ENCODE measurements at places on chromosomes 12 and 14.

DNA sequence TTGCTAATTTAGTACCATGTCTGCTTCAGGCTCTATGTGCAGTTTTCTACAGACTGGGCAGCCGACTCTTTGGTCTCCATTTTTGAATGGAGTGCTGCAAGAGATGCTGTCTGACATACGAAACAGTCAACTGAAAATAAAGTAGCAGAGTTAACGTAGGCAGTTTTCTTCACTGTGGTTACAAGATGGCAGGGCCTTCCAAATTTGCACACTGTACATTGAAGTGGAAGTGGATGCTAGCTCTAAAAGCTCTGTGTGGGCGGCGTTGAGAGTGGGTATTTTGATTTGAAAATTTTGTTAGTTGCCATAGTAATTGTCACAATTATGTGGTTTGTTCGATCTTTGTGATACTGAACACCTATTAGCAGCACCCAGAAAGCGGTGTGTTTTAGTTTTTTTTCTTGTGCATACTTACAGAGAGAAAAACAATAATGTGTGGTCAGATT lies 154.9 kb upstream of the ATP2B1 start:
- DNase-seq = peak; percentile 69

- DNase-seq = no peak
Measured at GRCh38 chr12:131959116-131959515, 9.4 kb downstream of the EP400 start.

DNA sequence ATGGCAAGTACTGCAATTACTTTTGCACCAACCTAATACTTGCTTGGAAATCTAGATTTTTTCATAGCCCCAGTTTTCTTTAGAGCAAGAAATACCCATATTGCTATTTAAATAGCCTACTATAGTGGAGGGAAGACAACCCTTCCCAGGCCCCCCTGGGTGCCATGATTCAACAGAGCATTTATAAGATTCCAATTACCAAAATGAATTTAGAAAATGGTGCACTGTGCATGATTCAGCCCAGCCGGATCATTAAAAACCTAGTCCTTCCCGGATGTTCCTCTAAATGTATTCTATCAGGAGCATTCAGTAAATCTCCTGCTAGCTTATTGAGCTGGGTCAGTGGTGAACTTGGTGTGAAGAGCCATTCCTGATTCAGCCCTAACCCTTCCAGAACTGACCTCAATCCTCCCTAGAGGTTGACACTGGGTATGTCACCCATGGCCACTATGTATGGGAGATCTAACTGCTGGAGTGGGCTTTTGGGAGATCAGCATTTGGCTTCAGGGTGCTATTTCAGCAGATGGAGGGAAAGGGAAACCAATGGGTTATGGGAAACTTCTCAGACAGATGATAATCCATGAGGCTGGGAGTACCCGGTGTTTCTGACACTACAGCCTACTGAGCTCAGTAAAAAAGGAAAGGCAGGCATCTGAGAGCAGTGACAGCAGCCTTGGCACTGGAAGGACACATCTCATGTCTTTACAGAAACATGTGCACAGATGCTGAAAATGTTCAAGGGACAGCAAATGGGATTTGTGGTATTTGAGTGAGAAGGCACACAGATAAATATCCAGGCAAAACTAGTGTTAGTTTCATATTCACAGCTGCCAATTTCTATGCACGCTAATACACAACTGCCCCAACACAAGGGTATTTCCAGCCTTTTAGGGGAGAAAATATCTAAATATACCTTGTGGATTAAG lies 258.9 kb downstream of the DPF3 start:
- no peak for DNase-seq

- DNase-seq = no peak
Measured at GRCh38 chr14:20712904-20713303, 24.3 kb downstream of the ANG start.

- DNase-seq = peak; percentile 25
Measured at GRCh38 chr12:74415633-74416032, 122.0 kb upstream of the ATXN7L3B start.

- DNase-seq = no peak
Measured at GRCh38 chr12:46148327-46149078, 120.3 kb downstream of the SLC38A1 start.

DNA sequence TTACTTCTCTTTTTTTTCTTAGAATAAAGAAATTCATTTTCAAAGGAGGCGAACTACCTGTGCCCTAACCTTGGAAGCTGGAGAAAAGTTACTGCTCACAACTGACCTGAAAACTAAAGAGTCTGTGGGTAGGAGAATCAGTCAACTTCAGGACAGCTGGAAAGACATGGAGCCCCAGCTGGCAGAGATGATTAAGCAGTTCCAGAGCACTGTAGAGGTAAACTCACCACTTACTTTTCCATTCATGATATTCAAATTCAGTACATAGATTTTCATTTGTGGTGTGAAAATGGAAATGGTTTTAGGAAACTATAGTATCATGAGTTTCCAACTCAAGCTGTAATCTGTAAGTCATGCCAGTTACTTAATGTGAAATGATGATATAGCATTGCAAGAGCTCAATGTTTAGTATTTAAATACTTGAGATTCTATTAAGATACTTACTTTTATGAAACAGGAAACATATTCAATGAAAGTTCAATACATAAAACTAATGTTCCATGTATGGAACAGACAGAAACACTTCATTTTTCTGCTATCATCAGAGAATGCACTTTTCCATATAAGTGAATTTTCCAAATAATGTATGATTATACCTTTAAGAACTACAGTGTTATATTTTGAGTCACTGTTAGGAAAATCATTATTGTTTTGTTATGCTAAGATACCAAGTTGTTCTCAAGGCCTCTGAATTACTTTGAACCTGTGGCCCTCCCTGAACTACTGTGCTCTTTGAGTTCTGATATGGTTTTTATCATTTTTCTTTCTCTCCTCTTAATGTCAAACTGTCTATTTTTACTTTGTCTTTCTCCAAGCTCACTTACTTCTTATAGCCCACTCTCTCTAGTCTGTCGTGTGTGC lies 119.0 kb downstream of the ESR2 start:
- DNase-seq = peak; percentile 21

GRCh38 chr12:102487226-102487625 lies 6.9 kb upstream of the IGF1 start:
- no peak for DNase-seq

Measured in activated CD4-positive, alpha-beta T cell treated with anti-CD3 and anti-CD28 coated beads, Interleukin-10, Interleukin-2, amounts not matched to agents 100 ng/mL and 50 ng/mL, durations not matched to agents 16 hours and 8 hours (primary cell).